ENCODE measurements at places on chromosomes 13 and 19.
A peak's percentile ranks its signal among the peaks of the same experiment; 100 is the strongest.

- DNase-seq = no peak
Observed at GRCh38 chr19:34075661-34076091, 96.6 kb upstream of the LSM14A start.

GRCh38 chr13:86098511-86098910, 299.3 kb upstream of the SLITRK6 start:
- DNase-seq = no peak

DNA sequence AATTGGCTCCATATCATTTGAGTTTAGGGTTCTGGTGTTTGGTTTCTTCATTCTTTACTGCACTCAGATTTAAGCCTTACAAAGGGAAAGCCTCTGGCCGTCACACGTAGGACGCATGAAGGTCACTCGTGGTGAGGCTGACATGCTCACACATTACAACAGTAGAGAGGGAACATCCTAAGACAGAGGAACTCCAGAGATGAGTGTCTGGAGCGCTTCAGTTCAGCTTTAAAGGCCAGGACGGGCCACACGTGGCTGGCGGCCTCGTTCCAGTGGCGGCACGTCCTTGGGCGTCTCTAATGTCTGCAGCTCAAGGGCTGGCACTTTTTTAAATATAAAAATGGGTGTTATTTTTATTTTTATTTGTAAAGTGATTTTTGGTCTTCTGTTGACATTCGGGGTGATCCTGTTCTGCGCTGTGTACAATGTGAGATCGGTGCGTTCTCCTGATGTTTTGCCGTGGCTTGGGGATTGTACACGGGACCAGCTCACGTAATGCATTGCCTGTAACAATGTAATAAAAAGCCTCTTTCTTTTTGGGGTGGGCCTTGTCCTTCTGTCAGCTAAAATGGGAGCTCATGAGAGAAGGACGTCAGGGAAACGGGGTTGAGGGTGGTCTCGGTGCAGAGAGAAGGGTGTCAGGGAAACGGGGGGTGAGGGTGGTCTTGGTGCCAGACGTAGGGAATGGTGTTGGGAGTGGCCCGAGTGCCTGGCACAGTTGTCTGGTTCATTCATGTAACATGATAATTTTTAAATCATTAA, 26.0 kb downstream of the LAMP1 start:
- no peak for DNase-seq

DNA sequence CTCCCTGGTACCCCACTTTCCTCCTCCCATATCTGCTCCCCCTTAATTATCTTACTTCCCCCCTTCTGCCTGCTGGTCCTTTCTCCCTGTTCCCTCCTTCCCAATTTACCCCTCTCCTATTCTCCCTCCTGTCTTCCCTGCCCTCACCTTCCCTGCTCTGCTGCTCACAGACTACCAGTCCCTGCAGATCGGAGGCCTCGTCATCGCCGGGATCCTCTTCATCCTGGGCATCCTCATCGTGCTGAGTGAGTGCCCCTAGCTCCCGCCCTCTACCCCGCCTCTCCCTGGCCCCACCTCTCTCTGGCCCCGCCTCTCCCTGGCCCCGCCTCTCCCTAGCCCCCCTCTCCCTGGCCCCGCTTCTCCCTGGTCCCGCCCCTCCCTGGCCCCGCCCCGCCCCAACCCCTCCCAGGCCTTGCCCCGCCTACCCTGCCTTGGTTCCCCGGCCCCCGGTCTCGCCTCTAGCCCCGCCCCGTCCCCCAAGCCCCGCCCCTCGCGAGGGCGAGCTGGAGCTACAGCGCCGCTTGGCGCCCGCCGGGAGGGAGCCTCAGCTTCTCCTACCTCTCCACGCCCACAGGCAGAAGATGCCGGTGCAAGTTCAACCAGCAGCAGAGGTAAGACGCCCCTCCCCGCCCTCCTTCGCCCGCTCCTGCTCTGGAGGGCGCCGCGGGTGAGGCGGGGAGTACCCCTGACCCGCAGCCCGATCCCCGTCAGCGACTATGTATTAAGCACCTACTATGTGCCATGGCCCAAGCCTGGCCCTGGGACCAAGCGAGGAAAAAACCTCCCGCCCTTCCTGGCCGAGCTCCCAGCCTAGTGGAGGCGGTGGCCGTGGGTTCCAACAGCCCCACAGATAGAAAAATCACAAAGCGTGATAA, 1.9 kb upstream of the FXYD7 start:
- DNase-seq = peak; percentile 96

DNA sequence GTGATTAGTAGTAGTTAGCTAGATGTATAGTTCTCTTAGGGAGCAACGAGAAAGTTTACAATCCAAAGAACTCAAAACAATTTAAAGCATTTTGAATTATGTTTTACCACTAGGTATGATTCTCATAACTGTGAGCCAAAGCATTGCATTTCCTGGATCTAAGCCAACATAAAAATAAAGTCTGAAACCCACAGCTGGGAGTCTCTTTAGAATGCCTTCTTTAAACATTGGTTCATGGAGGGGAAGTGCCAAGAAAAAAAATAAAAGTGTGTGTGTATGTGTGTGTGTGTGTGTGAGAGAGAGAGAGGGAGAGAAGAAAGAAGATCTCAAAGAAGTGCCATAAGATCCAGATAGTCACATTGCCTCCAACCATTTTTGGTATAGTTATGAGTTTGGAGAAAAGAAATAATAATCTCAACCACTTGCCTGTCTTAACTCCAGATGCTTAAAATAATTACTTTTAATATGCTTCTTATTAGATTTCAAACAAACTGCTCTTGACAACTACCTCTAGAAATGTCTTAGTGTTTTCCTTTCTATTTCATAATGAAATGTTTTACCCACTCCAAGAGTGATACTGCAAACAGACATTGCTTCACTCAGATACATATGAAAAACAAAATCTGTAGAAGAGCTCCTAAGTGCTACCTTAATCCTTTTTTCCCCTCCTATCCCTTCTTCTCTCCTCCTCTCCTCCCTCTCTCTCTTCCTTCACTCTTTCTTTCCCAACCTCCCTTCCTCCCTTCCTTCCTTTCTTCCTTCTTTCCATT, 554.1 kb downstream of the KCTD12 start:
- no peak for DNase-seq

DNA sequence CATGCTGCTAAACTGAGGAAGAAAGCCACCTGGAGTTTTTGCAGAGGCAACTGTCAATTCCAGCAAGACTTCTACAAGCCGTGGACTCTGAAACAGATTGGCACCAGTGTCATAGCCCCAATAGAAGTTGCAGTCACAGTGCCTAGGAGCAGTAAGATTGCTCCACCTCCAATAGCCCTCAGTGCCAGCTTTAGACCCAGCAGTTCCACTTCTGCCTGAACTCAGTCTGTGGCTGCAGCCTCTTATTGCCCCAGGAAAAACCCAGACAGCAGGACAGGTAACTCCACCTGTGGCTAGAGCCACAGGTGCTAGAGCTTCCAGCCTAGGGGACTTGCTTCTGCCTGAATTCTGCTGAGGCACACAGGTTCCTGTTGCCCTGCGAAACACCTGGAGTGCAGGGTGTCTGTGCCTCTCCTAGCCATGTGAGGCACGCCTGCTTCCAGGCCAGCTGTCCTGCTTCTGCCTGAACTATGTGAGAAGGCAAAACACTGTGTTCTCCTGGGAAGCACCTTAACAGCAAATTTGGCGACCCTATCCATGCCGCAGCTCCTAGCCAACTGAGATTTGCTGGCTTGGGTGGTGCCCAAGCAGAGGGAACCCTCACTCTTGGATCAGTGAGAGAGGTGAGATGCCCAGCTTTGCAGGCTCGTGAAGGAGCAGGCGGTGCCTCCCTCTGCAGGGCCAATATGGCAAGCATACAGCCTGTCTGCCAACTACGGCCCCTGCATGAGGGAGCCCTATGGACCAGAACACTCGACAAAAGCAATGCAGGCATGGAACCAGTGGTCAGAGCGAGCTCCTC, 607.6 kb downstream of the PCDH17 start:
- DNase-seq = no peak

- no peak for DNase-seq
Observed at GRCh38 chr19:1217366-1217765, 11.8 kb downstream of the STK11 start.

DNA sequence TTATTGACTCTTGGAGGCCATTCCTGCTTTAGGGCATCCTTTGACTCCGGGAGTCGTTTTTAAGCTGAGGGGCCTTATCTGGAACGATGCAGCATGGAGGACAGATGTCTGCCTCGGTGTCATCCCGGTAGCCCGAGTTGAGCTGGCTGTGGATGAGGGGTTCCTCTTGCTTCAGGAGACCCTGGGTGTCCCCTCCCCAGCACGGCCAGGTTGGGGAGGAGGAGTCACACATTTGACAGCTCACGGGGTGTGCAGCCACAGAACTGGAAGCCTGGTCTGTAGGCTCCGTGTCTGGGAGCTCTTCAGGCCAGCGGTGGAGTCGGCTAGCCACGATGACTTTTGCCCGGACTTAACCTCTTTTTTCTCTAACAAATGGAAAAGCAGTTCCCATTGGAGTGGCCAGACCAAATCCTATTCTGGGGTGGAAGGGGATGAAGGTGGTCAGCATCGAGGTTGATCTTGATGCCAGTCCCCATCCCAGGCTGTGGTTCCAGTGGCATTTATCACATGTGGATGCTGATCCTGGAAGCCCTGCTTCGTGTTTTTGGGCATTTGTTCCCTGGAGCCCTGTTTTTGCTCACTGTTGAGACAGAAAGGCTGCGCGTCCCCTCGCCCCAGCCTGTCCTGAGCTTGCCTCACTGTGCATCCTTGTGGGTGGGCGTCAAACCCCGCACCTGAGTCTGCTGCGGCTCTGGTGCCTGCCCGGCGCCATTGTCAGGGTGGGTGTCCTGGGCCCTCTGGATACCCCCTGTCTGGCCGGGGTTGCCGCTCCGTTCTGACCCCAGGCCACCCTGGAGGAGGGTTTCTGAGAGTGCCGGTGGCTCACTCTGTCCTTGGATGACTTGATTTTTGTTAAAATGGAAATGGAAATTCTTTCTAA, 12.0 kb downstream of the TFDP1 start:
- DNase-seq = no peak

DNA sequence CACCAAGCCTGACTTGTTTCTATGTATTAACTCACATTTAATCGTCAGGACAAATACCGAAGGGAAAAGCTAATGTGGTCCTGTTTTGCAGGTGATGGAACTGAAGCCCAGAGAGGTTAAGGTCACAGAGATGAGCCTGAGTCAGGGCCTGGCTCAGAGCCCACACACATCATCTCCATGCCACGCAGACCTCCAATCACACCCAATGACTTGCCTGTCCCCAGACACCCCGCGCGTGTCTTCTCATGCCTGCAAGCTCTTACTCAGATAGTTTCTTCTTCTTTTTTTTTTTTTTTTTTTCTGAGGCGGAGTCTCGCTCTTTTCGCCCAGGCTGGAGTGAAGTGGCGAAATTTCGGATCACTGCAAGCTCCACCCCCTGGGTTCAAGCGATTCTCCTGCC, 16.4 kb downstream of the SIX5 start:
- DNase-seq = no peak

- DNase-seq = no peak
Observed at GRCh38 chr19:39126312-39127187, 964 bp downstream of the PAK4 start.

- no peak for DNase-seq
Observed at GRCh38 chr19:2199215-2199614, 35.5 kb downstream of the DOT1L start.

DNA sequence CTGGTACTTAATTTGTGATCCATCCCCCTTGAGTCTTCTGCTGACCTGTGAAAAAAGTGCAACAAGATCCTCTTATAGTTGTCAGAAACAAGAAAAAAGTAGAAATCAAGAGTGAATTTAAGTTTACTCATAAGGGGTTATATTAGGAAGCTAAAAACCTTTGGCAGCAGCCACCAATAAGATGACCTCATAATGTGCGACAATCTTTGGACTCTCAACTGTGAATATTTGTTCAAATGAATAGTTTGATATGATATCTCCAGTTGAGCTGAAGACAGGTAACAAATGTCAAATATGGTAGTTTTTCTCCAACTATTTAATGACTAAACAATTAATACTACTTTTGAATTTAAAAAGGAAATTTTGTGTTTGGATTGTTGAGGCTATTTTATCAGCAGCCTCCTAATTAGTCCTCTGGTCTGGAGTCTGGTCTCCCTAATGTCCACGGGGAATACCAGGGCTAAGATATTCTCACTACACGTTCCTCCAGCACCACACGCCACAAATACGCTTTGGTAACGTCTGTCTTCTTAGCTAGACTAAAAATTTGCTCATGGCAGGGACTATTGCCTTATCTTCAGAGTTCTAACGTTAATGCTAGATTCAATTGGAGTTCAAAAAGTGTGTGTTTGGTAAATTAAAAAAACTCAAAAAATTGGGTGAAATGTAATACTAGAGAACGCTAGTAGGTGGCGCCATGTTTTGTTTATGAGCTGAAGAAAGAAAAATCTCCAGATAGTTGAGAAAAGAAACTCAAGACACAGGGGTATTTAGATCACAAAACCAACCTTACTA, 51.0 kb upstream of the PDX1 start:
- DNase-seq = no peak

DNA sequence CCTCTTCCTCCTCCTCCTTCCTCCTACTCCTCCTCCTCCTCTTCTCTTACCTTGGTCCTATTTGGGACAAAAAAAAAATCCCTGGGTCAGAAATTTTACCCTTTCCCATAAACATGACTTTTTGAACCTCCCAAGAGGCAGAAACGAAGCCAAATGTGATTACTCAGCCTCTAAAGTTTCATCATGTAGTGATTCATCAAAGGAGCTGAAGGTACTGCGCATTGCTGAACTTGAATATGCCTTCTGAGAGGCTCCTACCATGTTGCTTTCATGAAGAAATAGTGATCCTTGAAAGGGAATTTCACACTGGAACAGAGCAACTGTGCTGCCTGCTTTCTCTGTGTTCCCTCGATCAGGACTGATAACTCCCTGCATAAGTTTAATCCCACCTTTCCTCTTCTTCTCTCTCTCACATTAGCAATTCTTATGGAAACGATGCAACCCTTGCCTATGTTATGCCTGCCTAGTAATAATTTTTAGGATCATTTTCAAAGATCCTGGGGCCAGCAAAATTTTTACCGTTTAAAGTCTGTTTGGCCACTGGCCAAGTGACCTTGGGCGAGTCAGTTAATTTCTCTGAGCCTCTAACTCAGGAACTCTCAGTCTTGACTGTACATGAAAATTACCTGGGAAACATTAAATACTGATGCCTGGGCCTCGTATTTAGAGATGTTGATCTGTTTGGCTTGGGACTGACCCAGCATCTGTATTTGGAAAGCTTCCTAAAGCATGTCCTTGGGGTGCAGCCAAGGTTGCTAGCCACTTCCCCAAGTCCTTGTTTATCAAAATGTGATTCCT, 149.5 kb downstream of the DCT start:
- DNase-seq = no peak
